HT-29 (cell line): ENCODE measurements at places on chromosomes 6 and 20. TPM values are rescaled to one million over a fixed set of nuclear protein-coding genes. Genes with fewer than 3 reads are reported as not detected.
A peak's percentile ranks its signal among the peaks of the same experiment; 100 is the strongest.

DNA sequence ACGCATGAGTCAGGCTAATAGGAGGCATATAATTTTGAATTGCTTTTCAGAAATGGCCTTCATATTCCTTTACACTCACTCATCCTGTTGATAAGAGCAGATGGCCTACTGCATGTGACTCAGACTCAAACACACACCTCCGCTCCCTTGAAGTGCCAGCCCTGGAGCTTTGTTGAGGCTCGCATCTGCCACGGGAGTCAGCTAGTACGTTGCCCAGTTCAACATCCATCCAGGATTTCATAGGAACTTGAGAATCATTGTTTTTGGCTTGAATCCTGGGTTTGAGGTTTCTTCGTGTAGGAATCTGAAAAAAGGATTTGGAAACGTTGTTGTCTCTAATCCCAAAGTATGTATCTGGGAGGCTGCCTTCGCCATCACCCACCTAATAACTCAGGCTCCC is 87.4 kb upstream of the JAG1 start:
- DNase-seq = no peak

GRCh38 chr6:110250058-110250457 is 69.8 kb downstream of the CDC40 start:
- no peak for DNase-seq

DNA sequence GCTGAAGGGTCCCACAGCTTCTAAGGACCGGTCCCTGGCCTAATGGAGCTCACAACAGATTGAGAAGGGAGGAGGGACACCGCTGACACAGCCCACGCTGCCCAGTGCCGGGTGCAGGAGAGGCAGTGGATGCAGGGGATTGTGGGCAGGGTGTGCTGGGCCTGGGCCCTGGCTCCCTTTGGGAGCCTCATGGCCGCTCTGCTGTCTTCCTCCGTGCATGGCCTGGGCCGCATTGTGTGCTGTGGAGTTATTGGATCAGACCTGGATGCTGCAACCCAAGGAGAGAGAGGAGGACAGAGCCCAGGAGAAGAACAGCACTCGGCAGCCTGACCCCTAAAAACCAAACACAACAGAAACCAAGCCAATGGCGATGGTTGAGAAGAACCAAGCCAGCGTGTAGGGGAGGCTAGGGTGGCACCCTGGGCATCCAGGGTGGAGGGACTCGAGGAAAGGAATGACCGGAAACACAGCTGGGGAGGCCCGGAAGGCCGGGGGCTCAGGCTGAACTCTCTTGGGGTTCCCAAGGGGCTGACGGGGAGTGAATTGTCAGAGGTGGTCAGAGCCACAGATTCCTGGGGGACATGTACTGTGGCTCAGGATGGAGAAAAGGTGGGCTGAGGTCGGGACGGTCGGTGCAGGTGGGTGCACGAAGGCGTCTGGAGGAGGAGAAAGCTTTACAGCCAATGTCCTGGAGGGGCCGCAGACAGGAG is 41.0 kb downstream of the ERMARD start:
- DNase-seq = no peak

- no peak for DNase-seq
Measured at GRCh38 chr6:151539506-151540268, 45.9 kb downstream of the CCDC170 start.

GRCh38 chr20:59560588-59561227 is 43.6 kb upstream of the PHACTR3 start:
- DNase-seq = peak; percentile 48

GRCh38 chr6:89436226-89436625 is 3.3 kb downstream of the ANKRD6 start:
- DNase-seq = no peak

DNA sequence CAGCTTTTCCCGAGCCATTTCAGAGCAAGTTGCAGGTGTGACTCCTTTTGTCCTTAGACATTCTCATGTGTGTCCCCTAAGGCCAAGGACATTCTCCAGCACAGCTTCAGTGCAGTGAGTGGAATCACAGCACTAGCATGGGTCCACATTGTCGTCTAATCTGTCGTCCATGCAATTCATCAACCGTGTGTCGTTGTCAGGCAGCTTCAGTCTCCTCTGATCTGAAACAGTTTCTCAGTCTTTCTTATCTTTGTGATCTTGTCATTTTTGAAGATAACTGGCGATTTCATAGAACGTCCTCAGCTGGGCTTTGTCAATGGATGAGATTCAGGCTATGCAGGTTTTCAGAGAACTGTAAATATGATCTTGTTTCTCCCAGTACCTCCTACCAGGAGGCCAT is 31.7 kb downstream of the CST2 start:
- DNase-seq = no peak

DNA sequence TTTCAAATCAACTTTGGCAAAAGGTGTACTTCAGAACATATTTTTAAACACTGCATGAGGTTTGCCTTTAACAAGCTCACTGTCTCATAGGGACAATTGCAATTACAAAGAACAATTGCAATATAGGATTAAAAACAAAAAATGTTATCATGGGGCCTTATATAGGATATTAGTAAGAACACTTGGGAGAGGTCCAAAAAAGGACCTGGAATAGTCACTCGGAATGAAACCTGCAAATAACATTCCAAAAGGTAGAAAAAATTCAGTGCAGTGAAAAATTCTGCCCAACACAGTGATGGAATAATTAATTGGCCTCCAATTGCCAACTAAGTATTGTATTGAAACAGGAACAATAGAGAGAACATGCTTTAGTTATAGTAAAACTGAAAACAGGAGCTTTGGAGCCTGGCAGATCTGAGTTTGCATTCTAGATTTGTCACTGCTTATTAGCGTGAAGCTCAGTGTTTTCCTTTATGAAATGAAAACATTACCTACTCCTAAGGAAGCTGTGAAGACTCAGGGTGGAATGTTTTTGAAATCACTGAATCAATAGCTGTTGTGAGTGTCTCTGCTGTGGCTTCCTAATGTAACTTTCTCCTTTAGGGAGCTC is 172.6 kb upstream of the BMP5 start:
- no peak for DNase-seq

GRCh38 chr6:106347219-106347618 is 13.3 kb upstream of the CRYBG1 start:
- DNase-seq = no peak

- no peak for DNase-seq
Measured at GRCh38 chr20:49037962-49038387, 8.1 kb upstream of the CSE1L start.

DNA sequence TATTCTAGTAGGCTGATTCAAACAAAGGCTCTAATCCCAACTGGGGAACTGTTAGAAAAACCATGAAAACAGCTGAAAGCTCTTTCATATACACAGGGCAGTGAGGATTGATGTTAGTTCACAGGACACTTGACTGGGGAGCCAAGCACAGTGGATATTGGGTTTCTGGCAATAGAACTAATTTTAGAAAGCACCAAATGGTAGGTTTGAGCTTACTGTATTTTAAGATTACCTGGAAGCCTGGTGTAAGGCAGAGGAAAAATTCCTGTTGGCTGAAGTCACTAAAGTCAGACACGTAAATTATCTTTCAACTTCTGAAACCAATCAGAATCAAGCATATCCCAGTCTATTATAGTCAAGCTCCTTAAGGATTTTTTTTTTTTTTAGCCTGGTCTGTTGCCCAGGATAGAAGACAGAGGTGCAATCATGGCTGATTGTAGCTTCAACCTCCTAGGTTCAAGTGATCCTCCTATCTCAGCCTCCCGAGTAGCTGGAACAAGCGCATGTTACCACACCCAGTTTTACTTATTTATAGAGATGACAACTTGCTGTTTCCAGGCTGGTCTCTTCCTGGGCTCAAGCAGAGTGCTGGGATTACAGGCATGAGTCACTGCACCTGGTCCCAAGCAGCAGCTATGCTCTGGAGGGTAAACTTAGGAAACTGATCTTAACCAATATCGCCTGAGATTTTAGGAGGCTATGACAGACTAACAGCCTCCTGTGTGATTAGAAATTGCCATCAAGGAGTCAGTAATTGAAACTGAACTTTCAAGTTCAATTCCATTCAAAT is 32.5 kb upstream of the SYNCRIP start:
- DNase-seq = no peak

Gene SPATS1
- not detected in 2 replicates for total RNA-seq

Gene THBD
- not detected in 2 replicates for total RNA-seq

Gene PNLDC1
- not detected in 2 replicates for total RNA-seq

Gene LINC00237
- total RNA-seq = not detected in 2 replicates
